ENCODE measurements at places on chromosomes 6 and 20. TPM values are rescaled to one million over a fixed set of nuclear protein-coding genes. Genes with fewer than 3 reads are reported as not detected.

Gene TPBG
- 2.0 TPM for total RNA-seq

Gene GRM4
- not detected for total RNA-seq

Gene KCNK16
- not detected for total RNA-seq

Gene SPATS1
- total RNA-seq, result not detected

Gene MDFI
- 27.0 TPM for total RNA-seq

Gene SPATA25
- total RNA-seq, result 1.1 TPM

Gene SULF2
- 127 TPM for total RNA-seq

Gene FITM2
- total RNA-seq, result 6.8 TPM

Gene COL9A3
- total RNA-seq, result 1.3 TPM
